ENCODE measurements at places on chromosomes 3 and 15.

DNA sequence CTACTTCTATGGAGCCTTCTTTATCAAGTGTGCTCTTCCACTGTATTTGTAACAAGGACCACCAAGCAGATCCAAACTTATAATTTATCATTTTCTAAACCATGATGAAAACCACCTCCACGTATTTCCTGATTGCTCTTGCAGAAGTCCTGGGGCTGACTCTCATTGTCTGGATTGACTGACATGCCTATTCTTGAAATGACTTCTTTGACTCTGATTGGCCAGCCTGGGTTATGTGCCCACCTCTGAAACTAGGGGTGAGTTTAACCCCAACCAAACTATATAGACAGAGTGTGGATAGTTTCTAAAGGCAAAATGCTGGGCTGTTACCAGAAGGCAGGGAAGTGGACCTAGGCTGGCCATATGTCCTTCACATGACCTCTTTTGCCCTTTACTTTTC, 12.7 kb downstream of the TMPRSS7 start:
- no peak for DNase-seq

DNA sequence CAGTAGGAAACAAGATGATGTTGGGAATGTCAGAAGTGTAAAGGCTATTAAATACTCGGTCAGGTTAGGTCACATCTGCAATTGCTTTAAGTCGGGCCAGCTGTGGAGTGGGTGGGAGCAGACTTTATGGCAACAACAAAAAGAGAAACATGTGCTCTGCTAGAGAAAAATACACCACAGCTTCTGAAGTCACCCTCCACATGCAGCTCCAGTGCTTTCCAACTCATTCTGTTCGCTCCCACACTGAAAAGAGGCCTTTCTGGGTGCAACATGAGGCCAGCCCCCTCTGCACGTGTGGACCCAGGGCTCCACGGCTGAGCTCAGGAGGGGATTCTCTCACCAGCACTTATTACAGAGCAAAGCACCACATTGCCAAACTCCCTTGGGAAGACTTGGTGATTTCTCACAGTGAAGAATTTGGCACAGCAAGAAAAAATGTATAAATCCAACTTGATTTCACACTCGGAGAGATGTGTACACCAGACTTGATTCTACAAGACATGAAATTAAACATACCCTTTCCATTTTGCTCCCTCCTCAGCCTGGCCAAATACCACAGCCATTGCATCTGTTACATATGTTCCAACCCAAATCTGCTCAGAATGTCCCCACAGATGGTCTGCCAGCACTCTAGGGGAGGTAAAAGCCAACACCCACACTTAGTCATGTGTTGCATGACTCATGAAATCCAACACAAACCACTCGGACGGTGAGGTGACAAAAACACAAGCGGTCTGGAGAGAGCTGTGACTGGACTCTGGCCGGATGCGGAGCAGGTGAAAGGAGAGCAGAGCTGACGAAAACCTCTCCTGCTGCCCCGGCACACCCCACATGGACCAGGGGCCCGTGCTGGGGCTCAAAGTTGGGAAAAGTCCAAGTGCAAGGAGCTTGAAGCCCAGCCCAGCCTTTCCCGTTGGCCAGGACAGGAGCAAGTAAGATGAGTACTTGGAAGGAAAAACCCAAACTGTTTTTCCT, 74.6 kb downstream of the ITGB5 start:
- peak; percentile 91 for DNase-seq

DNA sequence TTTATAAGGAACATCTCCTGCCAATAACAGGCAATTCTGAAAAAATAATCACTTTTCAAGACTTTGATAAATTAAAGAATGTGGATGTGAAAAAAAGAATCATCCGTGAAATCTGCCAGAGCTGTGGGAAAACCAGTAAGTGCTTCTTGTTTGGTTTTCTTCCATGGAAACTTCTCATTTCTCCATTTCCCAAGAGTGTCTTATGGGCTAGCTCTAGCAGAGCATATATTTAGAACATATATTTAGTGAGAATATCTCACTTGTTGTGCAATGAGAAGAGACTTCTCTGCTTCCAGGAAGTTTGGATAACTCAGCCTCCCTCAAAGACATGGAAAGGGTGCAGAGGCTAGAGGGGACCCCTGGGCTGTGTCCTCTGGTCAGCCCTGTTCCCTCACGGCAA, 49.9 kb downstream of the COL6A5 start:
- no peak for DNase-seq

- DNase-seq = no peak
These were observed 187.8 kb downstream of the UBE3A start for GRCh38 chr15:25250906-25251622.

DNA sequence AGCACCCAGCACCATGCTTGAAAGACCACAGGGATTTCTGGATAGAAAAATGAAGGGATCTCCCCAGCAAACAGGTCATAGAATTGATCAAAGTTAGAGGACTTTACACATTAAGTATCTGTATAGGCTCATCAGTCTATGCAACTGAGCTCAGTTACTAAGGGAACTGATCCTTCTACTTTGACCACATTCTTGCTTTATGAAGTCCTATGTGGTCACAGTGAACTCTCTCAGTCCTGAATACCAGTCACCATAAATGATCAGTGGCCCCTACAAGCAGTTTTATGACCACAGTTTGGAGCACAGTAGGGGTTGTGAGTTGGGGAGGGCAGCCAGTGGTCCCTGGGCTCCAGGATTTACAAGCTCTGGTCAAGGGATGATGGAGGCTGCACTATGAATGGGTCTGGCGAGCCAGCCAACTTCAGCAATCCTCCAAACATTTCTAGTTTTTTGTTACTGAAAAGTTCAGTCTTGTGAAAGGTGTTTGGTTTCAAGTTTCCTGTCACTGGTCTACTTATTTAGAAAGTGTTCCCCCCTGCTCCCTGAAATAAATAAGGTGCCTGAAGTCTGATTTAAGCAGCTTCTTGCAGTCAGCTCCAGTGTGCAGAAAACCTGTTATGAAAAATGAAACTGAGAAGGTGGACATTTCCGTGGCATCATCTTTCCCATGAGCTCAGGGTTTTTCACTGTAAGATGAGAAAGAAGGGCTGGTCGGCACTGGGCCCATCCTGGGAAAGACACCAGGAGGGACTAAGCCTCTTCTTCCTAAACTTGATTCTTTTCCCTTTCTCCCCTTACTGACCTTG, 75.5 kb downstream of the DAPK2 start:
- DNase-seq = no peak

DNA sequence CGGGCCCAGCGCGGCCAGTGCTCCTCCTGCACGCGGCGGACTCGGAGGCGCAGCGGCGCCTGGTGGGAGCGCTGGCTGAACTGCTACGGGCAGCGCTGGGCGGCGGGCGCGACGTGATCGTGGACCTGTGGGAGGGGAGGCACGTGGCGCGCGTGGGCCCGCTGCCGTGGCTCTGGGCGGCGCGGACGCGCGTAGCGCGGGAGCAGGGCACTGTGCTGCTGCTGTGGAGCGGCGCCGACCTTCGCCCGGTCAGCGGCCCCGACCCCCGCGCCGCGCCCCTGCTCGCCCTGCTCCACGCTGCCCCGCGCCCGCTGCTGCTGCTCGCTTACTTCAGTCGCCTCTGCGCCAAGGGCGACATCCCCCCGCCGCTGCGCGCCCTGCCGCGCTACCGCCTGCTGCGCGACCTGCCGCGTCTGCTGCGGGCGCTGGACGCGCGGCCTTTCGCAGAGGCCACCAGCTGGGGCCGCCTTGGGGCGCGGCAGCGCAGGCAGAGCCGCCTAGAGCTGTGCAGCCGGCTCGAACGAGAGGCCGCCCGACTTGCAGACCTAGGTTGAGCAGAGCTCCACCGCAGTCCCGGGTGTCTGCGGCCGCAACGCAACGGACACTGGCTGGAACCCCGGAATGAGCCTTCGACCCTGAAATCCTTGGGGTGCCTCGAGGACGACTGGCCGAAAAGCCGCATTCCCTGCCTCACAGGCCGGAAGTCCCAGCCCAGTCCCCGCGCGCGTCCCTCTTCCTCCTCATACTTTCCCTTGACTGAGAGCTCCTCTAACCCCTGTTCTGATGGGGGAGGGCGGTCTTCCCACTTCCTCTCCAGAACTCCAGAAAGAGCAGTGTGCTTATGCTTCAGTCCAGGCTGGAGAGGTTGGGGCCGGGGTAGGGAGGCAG, 1.4 kb upstream of the IL17RC start:
- DNase-seq = no peak

- DNase-seq = peak; percentile 69
These were observed 103.2 kb downstream of the PPP2R3A start for GRCh38 chr3:136068708-136069107.

DNA sequence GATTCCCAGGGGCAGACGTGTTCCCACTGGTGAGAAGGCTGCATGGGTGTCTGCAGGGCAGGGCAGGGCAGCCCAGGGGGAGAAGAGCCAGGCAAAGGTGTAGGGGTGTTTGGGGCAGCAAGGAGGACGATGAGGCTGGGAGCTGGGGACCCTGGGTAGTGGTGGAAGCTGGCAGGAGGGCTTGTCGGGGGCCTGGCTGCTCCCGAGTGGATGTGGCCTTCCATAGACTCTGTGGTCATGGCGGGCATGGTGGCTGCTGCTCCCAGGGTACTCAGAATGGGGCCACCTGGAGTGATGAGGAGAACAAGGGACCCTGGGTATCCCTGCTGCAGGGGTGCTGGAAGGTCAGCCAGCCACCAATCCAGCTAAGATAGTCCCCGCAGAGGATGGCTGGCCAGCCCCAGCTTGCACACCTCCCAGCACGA, 107.5 kb downstream of the WNT7A start:
- DNase-seq = no peak

DNA sequence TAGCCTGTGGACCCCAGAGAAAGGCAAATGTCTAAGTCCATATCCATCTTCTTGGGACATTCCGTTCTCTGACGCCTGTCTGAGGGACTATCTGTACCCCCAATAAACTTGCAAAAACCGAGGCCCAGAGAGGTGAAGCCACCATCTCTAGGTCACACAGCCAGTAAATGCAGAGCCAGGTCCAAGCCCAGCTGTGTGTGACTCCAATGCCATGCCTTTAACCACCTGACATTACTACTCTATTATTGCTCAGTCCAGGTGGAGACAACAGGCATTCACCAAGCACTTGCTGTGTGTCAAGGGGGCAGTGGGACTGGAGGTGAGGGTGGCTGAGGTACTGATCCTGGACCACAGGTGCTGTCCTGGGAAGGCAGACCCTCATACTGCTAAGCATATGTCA, 25.4 kb downstream of the CYP8B1 start:
- no peak for DNase-seq

DNA sequence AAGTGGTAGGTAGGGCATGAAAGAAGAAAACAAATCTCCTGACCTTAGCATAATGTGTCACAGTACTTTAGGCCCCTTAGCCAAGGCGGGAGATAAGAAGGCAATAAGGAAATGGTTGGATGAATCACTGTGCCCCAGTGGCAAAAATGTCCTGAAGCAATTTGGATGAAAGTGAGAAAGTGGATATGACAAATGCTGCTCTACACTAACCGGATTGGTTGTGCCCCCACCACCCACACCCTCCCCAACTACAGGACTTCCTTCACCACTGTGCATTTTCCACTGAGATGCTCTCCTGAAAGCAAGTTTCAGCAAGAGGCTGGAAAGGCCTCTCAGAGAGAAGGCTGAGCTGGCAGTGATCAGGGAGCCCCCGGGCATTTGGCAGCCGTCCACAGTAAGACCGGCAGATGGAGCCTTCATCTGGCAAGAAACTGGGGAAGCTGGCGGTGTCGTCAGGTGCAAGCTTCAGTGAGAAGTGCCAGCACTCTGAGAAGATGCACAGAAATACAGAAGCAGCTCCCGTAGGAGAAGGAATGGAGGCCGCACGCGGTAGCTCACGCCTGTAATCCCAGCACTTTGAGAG, 63.8 kb downstream of the ATP1B3 start:
- peak; percentile 48 for DNase-seq

DNA sequence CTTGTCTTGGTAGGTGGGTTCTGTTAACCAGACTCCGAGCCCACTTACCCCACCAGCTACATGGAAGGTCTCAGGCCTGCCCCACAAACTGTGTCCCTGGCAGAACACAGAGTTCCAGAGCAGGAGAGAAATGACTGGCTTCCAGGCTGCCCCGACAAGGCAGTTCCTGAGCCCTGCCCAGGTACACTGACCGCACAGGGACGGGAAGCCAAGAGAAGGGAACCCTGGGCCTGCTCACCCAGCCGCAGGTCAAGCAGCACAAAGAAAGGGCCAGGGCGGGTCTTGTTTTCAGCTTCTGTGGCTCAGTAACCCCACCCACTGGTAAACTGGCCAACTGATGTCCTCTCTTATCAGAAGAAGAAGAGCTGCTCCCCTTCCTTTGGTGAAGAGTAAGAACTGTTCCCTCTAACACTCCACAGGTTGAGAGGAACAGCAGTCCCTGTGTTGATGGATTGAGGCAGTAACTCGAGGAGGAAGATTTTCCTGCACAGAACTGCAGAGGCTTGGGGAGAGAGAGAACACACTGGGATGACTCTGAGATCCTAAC, 68.4 kb downstream of the CRTC3 start:
- no peak for DNase-seq

GRCh38 chr15:36517758-36518157, 61.7 kb upstream of the CDIN1 start:
- no peak for DNase-seq

GRCh38 chr3:150447084-150447483, 39.0 kb downstream of the TSC22D2 start:
- no peak for DNase-seq

Measured in BJ (cell line).